Muscle of arm (tissue), 14 donors: ENCODE measurements at places on chromosomes 12 and 14. TPM values are rescaled to one million over a fixed set of nuclear protein-coding genes. Genes with fewer than 3 reads are reported as not detected.

APPL2 gene
- not detected for polyA plus RNA-seq

PROX2 gene
- polyA plus RNA-seq = not detected

KRT82 gene
- polyA plus RNA-seq = not detected

KLRB1 gene
- polyA plus RNA-seq = 0.35 TPM

RTL1 gene
- polyA plus RNA-seq = 22.7 TPM

DNAI7 gene
- polyA plus RNA-seq = 0.43 TPM

SLCO1A2 gene
- polyA plus RNA-seq = not detected

INSM2 gene
- not detected for polyA plus RNA-seq

CYP27B1 gene
- polyA plus RNA-seq = 0.51 TPM

TPH2 gene
- polyA plus RNA-seq = not detected

DNA sequence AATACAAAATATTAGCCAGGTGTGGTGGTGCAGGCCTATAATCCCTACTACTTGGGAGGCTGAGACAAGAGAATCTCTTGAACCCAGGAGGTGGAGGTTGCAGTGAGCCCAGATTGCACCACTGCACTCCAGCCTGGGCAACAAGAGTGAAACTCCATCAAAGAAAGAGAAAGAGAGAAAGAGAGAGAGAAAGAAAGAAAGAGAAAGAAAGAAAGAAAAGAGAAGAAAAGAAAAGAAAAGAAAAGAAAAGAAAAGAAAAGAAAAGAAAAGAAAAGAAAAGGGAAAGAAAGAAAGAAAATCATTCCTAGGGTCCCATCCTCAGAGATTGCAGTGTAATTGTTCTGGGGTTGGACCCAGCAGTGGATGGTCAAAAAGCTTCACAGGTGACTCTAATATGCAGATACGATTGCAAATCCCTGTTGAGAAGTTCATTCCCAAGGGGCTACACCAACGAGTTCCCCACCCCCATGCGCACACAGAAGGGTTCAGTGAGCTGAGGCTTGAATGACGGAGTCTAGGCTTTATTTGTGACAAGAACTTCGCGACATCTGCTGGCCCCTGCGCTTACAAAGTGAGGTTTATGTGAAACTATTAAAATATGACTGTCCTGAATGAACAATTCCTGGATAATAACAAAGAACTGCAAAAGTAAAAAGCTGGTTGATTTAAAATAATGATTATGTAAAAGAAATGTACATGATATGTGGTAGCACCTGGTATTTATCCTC lies 17.4 kb upstream of the RNASE12 start:
- no peak for DNase-seq

DNA sequence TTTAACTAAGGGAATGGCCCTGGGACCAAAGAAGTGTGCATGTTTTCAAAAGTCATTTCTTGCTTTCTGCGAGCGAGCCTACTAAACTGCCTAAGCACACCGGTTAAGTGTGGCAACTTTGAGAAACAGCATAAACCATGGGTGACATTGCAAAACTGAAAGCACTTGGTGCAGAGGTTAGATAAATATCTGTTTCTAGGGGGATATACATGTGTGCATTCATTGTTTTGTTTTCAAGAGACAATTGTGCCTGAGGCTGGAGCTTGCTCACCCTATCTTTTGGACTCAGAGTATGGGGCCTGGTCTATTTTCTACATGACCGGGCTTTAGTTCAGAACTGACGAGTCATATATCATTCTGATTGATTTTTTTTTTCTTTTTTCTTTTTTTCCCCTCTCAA lies 923.4 kb downstream of the NRXN3 start:
- no peak for DNase-seq

DNA sequence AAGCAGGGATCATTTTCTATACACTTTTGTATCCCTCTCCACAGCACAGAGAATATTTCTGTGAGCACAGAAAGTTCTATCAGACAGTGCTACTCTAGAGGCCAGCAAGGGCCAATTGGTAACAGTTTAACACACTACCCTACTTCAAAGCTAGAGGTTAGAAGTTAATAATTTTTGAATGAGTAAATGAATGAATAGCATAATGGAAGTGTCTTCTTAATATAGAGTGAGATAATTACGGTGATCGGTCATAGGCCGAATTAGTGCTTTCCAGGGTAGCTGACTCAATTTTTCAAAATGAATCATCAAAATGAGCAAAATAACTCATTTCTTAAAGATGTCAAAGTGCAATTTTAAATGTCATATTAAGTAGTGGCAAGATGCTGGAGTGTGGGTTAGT lies 67.0 kb upstream of the CCDC198 start:
- DNase-seq = no peak

DNA sequence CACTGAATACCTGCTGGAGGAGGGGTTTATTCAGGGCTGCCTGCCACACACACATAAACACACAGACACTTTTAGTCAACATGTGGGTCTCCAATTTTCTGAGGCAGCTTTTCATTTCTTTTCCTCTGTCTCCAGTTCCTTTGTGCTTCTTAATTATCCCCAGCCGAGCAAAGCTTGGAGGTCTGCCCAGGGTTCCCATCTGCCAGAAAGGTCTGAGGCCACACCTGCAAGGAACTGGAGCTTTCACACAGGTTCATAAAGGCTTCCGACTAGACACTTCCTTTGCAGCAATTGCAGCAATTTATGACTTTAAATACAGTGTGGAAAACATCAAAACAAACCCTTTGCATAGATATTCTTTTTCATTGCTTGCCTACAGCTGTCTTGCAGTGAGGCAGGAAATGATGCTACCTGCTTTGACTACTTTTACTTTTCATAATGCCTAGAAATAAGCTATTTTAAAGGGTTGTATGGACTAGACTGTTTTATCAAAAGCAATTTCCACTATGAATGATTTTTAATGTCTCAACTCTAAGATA lies 1318.9 kb downstream of the AACS start:
- DNase-seq = no peak

DNA sequence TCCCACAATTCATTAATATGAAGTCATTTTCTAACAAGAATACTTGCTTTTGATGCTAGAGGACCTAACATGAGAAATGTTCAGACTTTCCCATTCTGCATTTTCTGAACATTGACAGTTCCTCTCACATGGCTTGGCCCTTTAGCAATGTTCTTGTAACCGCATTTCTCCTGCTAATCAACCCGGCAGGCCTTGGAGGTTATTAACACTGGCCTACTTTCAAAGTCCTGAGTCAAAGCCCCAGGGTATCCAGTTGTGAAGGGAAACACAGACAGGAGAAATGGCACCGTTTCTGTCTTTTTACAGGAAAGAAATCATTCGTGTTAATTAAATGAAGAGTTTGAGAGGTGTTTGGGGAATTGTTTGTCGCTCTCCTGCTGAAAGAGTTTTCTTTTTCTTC lies 446.5 kb upstream of the MIS18BP1 start:
- no peak for DNase-seq

- DNase-seq = no peak
Measured at GRCh38 chr14:22159099-22159498, 429.9 kb downstream of the DAD1 start.

DNA sequence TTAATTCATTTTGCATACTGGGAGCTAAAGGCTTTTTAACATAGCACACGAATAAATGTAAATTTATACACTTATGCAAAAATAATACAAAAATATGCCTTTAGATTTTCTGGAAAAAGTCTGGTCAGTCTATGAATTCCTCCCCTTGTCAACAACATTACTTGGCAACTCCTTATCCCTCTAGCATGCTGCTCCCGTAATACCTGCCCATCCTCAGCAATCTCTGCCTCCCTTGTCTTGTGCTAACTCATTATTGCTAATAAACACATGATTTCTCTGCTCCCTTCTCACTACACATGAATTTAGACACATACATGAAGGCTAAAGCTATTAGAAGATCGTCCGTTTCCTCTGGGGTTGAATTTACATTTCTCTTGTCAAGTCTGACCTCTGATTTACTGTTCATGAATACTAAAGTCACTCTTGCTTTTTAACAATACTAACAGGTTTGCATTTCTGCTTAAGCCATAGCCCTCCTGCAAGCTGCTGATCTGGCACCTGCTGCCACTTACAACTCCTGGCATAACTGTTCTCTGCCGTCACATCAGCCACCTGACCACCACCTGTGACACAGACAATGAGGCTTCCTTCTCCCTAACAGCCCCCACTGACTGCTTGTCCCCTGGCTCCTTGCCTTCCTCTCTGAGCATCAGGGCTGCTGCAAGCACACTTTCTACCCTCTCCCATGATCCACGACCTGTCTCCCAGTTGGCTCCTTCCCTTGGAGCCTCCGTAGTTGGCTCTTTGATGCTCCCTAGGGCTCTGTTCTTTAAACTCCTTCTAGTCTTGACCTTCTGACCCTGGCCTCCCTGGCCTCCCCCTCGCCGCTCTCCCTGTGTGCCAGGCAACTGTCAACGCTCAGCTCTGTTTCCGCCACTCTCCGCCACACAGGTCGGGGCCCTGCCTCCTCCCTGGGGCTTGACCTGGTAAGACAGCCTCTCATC lies 177.6 kb downstream of the CALM1 start:
- DNase-seq = no peak

- DNase-seq = no peak
Measured at GRCh38 chr14:64467566-64467965, 2.3 kb downstream of the AKAP5 start.

GRCh38 chr12:20282401-20282800 lies 85.9 kb upstream of the PDE3A start:
- no peak for DNase-seq

DNA sequence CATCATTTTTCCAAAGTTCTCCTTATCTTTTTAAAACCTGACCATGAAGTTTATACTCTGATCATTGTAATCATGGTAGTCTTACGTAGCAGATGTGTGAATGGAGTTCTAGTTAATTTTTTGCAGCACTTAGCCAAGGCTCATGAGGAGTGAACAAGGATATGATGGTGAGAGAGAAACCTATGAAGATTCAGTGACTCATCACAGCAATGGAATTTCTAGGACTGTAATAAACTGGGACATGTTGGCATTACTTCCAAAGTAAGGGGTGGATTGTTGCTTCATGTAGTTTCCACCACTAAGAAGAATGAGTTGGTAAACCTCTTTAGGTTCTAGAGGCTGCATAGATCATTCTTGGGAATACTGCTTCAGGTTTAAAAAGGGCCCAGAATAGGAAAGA lies 102.7 kb downstream of the LRRIQ1 start:
- no peak for DNase-seq

DNA sequence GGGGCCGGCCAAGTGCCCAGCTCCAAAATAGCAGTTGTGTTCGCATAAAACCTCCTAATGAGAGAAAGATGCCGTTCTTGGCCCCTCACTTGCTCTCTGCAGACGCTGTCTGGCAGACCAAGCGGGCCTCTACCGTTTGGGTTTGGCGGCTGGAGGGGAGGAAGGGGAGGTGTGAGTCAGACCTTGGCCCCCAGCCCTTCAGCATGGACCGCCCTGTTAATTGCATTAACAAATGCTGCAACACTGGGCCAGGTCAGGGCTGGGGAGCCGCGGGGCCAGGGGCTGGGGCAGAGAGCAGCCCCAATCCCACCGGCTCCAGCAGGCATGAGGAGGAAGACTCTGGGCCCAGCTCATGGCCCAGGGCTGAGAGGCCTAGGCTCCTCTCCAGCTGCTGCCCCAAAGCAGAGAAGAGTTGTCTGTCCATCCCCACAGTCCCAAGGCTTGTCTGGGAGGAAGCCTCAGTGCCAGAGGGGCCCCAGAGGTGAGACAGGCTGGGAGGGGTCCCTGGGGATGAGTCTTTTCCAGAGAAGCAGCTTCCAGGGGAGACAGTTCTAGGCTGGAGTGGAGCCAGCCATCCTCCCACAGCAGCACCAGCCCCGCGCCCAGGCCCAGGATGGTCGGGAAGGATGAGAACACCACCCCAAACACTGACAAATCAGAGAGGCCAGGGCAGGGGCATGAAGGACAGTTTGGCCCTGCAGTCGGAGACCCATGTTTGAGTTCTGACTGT lies 16.9 kb downstream of the LTBP2 start:
- peak; percentile 87 for DNase-seq

GRCh38 chr14:24818058-24818822 lies 184.2 kb upstream of the GZMB start:
- DNase-seq = no peak

DNA sequence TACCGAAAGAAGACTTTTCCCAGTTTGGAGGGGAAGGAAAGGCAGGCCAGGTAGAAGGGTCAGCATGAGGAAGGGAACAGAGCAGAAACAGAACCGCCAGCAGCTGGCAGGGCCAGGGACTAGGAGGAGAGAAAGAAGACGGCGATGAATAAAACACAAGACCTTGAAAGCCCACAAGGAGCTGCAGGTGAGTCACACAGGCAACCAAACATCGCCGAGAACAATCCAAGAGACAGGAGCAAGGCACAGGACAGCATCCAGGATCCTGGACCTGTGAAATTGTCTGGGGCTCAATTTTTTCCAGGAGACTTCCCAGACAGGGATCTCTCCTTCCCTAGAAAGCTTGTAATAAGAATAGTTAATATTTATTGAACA lies 47.3 kb downstream of the NUAK1 start:
- DNase-seq = no peak

GRCh38 chr14:69153152-69153872 lies 393 bp upstream of the DCAF5 start:
- DNase-seq = peak; percentile 92

- no peak for DNase-seq
Measured at GRCh38 chr14:49950275-49951228, 57.7 kb downstream of the ARF6 start.

DNA sequence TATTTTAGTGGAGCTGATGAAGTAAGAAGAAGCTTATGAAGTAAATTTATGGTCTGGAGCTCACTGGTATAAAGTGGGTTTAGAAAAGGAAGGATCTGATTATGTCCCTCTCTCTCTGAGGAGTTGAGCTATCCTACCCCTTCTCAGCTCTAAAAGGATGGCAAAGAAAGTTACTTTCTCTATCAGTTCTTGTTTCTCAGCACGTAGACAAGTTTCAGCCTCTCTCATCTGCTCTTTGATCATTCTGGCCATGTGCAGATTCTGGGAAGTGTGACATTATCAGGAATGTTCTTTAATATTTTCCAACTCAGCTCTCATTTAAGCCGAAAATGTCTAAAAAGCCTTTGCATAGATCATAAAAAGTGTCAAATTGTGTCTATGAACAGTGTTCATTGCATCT lies 5.8 kb upstream of the EGLN3 start:
- DNase-seq = no peak

GRCh38 chr14:24984846-24985589 lies 64.9 kb downstream of the STXBP6 start:
- no peak for DNase-seq

DNA sequence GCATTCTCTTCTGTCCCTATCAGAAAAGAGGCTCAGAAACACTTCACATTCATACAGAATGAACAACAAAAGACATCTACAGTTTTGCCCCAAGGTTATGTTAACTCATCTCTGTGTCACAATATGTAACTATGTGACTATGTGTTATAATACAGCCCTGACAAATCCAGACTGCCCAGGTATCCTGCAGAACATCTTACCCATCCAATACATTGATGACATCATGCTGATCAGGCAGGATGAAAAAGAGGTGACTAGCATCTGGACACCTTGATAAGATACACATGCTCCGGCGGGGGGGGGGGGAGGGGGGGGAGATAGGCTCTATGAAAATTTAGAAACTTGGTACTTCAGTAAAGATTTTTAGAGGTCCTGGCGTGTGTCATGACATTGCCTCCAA lies 8.3 kb upstream of the GNS start:
- DNase-seq = no peak
